ENCODE measurements at places on chromosomes 7 and 10. TPM values are rescaled to one million over a fixed set of nuclear protein-coding genes. Genes with fewer than 3 reads are reported as not detected.

ANXA8L1 gene
- total RNA-seq = 179 TPM

MEPCE gene
- 38.3 TPM for total RNA-seq

DNA sequence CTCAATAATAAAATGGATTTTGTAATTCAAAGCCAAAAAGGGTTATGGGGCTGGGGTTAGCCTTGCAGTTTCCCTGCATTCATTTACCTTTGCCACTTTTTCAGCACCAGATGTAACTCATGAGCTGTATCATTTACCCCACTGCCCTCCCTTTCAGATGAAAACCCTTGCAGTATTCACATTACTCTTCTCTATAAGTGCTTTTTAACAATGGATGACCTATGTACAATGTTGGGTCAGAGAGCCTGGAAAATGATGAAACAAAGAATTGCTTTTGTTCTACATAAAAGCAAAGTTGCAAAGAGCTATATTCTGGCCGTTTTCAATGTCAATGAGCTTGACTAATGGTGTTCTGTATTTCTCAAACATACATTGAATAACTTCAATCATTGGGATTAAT, 189.7 kb downstream of the TMEM26 start:
- H3K4me3 ChIP-seq = no peak overlapping the region
- H3K4me1 ChIP-seq = no peaks in the 10 kb centered on the region
- H3K36me3 ChIP-seq = no peaks in the 10 kb centered on the region
- no peaks in the 10 kb centered on the region for H3K27me3 ChIP-seq
- DNase-seq = no peak

GRCh38 chr7:93092757-93093370, 24.9 kb downstream of the SAMD9 start:
- H3K27me3 ChIP-seq = no peaks in the 10 kb centered on the region
- no peak overlapping the region for H3K27ac ChIP-seq
- DNase-seq = no peak
- H3K4me3 ChIP-seq = no peak overlapping the region
- no peaks in the 10 kb centered on the region for H3K4me1 ChIP-seq

- no peak overlapping the region for H3K27ac ChIP-seq
- no peak overlapping the region for H3K4me3 ChIP-seq
- no peaks in the 10 kb centered on the region for H3K27me3 ChIP-seq
- no peaks in the 10 kb centered on the region for H3K36me3 ChIP-seq
- no peak for DNase-seq
- H3K4me1 ChIP-seq = peaks cover 16% of the 10 kb centered on the region
Observed at GRCh38 chr7:128450409-128450808, 5.3 kb upstream of the HILPDA start.

DNA sequence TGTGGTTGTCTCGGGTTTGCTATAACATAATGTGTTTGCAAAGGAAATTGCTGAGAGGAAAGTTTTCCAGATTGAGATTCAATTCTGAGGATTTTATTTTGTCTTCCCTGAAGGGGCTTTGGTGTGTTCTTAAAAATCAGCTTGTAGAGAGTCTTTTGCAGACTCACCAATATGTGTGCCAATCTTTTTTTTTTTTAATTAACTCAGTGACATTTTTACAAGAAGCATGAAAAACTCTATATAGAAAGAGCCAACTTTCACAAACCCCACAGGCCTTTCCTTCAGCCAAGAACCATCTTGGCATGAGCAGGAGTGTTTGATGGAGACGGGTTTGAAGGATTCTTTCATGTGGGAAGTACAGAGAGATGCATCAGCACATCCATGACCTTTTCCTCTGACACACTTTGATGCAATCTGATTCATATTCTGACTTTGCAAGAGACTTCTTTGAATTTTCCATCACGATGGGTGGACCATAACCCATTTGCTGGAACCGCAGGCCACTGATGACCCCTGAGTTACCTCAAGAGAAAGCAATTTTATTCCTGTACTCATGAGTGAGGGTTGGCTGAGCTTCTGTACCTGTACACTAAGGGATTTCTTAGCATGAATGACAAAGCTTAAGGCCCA, 892.6 kb downstream of the XPNPEP1 start:
- DNase-seq = no peak
- H3K4me3 ChIP-seq = no peak overlapping the region
- H3K27ac ChIP-seq = no peak overlapping the region
